Liver (tissue), 10 donors: ENCODE measurements at places on chromosomes 3 and 15. TPM values are rescaled to one million over a fixed set of nuclear protein-coding genes. Genes with fewer than 3 reads are reported as not detected.
A peak's percentile ranks its signal among the peaks of the same experiment; 100 is the strongest.

Gene CAMK2N2
- total RNA-seq: not detected

- H3K27ac ChIP-seq: peak overlapping the region; percentile 98
- H3K4me3 ChIP-seq: no peak overlapping the region
- peaks cover 6% of the 10 kb centered on the region for H3K36me3 ChIP-seq
- peaks cover 78% of the 10 kb centered on the region for H3K4me1 ChIP-seq
- H3K27me3 ChIP-seq: no peaks in the 10 kb centered on the region
Measured at GRCh38 chr3:45988362-45988761, 7.3 kb downstream of the FYCO1 start.

DNA sequence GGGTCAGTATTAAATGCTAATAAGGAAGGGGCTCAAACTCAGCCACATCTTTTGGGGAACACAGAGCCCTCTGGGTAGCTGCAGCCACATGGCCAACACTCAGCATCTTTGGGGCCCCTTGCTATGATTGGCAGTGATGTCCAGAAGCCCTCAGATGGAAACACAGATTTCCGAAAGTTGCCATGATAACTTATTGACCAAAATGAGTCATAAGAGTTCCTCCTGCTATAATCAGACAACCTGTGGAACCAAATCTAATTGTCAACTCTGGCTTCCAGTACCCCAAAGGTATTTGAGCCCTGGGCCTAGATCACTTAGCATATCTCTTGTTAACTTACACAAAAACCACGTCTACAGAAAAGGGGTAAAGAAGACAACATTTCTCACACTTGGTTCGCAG is 392.2 kb downstream of the KCNH8 start:
- DNase-seq: no peak
- no peaks in the 10 kb centered on the region for H3K4me1 ChIP-seq
- no peaks in the 10 kb centered on the region for H3K27me3 ChIP-seq
- H3K27ac ChIP-seq: no peak overlapping the region
- no peaks in the 10 kb centered on the region for H3K36me3 ChIP-seq

GRCh38 chr15:92693691-92694331 is 38.2 kb upstream of the FAM174B start:
- H3K27me3 ChIP-seq: no peaks in the 10 kb centered on the region
- no peak overlapping the region for H3K4me3 ChIP-seq
- no peak for DNase-seq
- no peak overlapping the region for H3K27ac ChIP-seq

DNA sequence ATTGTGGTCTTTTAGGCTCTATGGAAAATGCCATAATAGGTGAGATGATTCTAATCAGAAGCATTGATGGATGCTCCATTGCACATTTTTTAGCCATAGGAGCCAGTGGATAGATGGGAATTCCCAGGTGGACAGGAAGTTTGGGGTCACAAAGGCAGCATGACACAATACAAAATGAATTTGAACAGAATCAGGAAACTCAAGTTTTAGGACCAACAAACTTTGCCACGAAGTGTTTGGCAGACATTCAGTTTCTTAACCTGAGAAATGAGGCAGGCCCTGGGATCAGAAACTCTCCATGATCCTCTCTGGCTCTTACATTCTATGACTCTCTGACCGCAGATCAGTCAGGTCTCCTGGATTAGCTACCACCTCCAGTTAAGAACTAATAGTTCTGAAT is 275.4 kb downstream of the TIGIT start:
- H3K4me1 ChIP-seq: peaks cover 5% of the 10 kb centered on the region
- no peak for DNase-seq
- H3K27me3 ChIP-seq: no peaks in the 10 kb centered on the region
- no peak overlapping the region for H3K27ac ChIP-seq

DNA sequence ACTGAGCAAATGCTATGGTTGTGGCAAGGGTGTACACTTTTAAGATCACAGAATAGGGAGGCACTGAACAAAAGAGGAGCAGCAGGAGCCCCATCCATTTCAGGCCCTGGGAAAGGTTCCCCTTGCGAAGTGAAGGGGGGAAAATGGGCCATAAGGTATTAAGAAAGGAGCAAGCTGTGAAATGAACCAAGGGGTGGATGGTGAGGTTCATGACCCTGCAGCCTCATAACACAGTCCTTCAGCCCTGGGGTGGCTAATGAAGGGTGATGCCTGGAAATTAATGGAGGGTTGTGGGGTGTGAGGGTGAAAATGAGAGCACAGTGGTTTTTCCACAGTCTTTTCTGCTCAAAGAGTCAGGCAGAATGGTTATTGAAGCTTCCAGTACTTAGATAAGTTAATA is 150.1 kb downstream of the PDZRN3 start:
- no peak overlapping the region for H3K4me3 ChIP-seq
- no peak for DNase-seq
- H3K27ac ChIP-seq: no peak overlapping the region
- H3K4me1 ChIP-seq: no peaks in the 10 kb centered on the region

Gene CHRNA7
- not detected for total RNA-seq

Gene SAMD7
- total RNA-seq: not detected

GRCh38 chr3:65575376-65575840 is 463.3 kb downstream of the MAGI1 start:
- DNase-seq: no peak
- H3K4me3 ChIP-seq: no peak overlapping the region
- H3K27me3 ChIP-seq: no peaks in the 10 kb centered on the region
- no peaks in the 10 kb centered on the region for H3K36me3 ChIP-seq
- H3K27ac ChIP-seq: no peak overlapping the region

- no peak overlapping the region for H3K27ac ChIP-seq
- H3K27me3 ChIP-seq: no peaks in the 10 kb centered on the region
- no peak for DNase-seq
- H3K4me3 ChIP-seq: no peak overlapping the region
- H3K4me1 ChIP-seq: no peaks in the 10 kb centered on the region
Measured at GRCh38 chr3:25412269-25412668, 15.8 kb upstream of the RARB start.

- no peak overlapping the region for H3K4me3 ChIP-seq
- H3K36me3 ChIP-seq: no peaks in the 10 kb centered on the region
- H3K27me3 ChIP-seq: no peaks in the 10 kb centered on the region
- H3K27ac ChIP-seq: no peak overlapping the region
Measured at GRCh38 chr15:35038626-35039451, 46.3 kb downstream of the NANOGP8 start.

Gene C3orf22
- not detected for total RNA-seq

GRCh38 chr3:114307222-114307830 is 13.5 kb downstream of the TIGIT start:
- no peak overlapping the region for H3K4me3 ChIP-seq
- H3K27me3 ChIP-seq: no peaks in the 10 kb centered on the region
- H3K27ac ChIP-seq: no peak overlapping the region
- no peaks in the 10 kb centered on the region for H3K4me1 ChIP-seq

Gene SETD2
- total RNA-seq: 37.6 TPM

Gene GPR176
- total RNA-seq: 1.3 TPM

Gene LMAN1L
- not detected for total RNA-seq

Gene SPTBN5
- 0.14 TPM for total RNA-seq

DNA sequence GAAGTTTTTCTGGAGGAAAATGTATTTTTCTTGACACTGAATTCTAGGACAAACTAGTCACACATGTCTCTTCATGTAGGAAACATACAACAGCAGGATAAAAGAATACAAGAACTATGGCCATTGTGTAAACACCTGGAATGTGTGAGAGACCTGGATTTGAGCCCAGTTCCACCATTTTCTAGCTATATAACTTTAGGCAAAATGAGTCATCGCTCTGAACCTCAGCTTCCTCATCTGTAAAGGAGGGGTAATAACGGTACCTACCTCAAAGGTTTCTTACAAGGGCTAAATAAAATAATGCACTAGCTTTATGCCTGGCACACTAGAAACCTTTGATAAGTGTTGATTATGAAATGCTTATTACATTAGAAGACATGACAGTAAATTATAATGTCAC is 57.8 kb downstream of the RIOX2 start:
- peaks cover 2% of the 10 kb centered on the region for H3K4me1 ChIP-seq
- DNase-seq: no peak
- H3K27ac ChIP-seq: no peak overlapping the region
- no peaks in the 10 kb centered on the region for H3K36me3 ChIP-seq
- no peaks in the 10 kb centered on the region for H3K27me3 ChIP-seq
- H3K4me3 ChIP-seq: no peak overlapping the region

- no peak for DNase-seq
- H3K36me3 ChIP-seq: no peaks in the 10 kb centered on the region
- peaks cover 11% of the 10 kb centered on the region for H3K4me1 ChIP-seq
- H3K27ac ChIP-seq: no peak overlapping the region
- H3K27me3 ChIP-seq: no peaks in the 10 kb centered on the region
- H3K4me3 ChIP-seq: no peak overlapping the region
Measured at GRCh38 chr3:194976874-194977273, 291.2 kb downstream of the FAM43A start.

- H3K4me1 ChIP-seq: peaks cover 14% of the 10 kb centered on the region
- DNase-seq: no peak
- H3K36me3 ChIP-seq: no peaks in the 10 kb centered on the region
- peaks cover 18% of the 10 kb centered on the region for H3K27me3 ChIP-seq
- H3K4me3 ChIP-seq: no peak overlapping the region
- H3K27ac ChIP-seq: no peak overlapping the region
Measured at GRCh38 chr3:147411815-147412241, 2.7 kb downstream of the ZIC1 start.

Gene CYP8B1
- 21.2 TPM for total RNA-seq

GRCh38 chr3:147210676-147211075 is 195.7 kb downstream of the ZIC4 start:
- no peaks in the 10 kb centered on the region for H3K27me3 ChIP-seq
- H3K4me1 ChIP-seq: no peaks in the 10 kb centered on the region
- no peaks in the 10 kb centered on the region for H3K36me3 ChIP-seq

Gene NDN
- 37.2 TPM for total RNA-seq

DNA sequence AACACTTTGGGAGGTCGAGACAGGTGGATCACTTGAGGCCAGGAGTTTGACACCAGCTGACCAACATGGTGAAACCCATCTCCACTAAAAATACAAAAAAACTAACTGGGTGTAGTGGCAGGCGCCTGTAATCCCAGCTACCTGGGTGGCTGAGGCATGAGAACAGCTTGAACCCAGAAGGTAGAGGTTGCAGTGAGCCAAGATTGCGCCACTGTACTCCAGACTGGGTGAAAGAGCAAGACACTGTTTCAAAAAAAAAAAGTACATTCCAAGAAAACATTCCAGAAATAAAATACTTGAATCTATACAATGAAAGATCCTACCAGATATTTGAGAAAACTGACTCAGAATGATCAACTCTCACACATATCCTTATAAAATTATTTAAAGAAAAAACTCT is 30.4 kb downstream of the TFDP2 start:
- no peak for DNase-seq
- no peaks in the 10 kb centered on the region for H3K36me3 ChIP-seq
- H3K27ac ChIP-seq: no peak overlapping the region
- H3K4me1 ChIP-seq: no peaks in the 10 kb centered on the region

GRCh38 chr3:127800508-127800907 is 21.8 kb downstream of the MGLL start:
- no peaks in the 10 kb centered on the region for H3K27me3 ChIP-seq
- H3K36me3 ChIP-seq: peaks cover 13% of the 10 kb centered on the region
- H3K27ac ChIP-seq: no peak overlapping the region
- no peak for DNase-seq
- peaks cover 4% of the 10 kb centered on the region for H3K4me1 ChIP-seq

DNA sequence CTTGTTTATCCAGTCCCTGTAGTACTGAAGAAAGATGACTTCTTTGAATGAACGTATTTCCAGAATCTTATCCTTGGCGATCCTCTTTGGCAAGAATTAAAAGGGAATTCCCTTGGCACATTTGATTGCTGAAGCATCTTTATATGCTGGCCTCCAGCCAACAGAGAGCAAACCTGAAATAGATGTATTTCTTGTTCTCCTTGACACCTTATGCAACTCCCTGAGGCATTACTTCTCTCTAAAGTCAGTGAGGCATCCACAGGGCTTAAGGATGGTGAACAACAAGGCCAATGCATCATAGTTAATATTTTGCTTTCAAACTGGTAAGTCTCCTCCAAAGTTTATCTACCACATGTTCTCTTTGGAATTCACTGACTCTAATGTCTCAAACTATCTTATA is 450.9 kb upstream of the THRB start:
- no peak overlapping the region for H3K27ac ChIP-seq
- DNase-seq: no peak
- H3K36me3 ChIP-seq: no peaks in the 10 kb centered on the region
- H3K27me3 ChIP-seq: no peaks in the 10 kb centered on the region
- no peaks in the 10 kb centered on the region for H3K4me1 ChIP-seq
- H3K4me3 ChIP-seq: no peak overlapping the region

Gene EPHB1
- 0.23 TPM for total RNA-seq

GRCh38 chr3:45252826-45253225 is 26.7 kb upstream of the TMEM158 start:
- H3K4me1 ChIP-seq: no peaks in the 10 kb centered on the region
- DNase-seq: no peak
- no peak overlapping the region for H3K27ac ChIP-seq
- no peaks in the 10 kb centered on the region for H3K27me3 ChIP-seq

Gene ANP32A
- 30.5 TPM for total RNA-seq

DNA sequence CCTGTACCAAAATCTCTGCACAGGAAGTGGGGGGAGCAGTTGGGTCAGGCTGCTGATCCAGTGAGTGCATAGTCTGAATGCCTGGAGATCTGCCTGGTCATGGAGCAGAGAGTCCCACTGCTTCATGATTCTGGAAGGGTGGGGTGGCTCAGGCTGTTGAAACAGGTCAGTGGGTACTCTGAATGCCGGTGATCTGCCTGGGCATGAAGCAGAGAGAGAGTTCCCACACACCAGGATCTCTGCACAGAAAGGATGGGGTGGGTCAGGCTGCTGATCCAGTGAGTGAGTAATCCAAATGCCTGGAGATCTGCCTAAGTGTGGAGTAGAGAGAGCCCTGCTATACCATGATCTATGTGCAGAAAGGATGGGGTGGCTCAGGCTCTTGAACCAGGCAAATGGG is 16.1 kb upstream of the GCSAM start:
- H3K27me3 ChIP-seq: no peaks in the 10 kb centered on the region
- no peaks in the 10 kb centered on the region for H3K4me1 ChIP-seq
- no peak overlapping the region for H3K27ac ChIP-seq
- H3K4me3 ChIP-seq: no peak overlapping the region
- no peak for DNase-seq

DNA sequence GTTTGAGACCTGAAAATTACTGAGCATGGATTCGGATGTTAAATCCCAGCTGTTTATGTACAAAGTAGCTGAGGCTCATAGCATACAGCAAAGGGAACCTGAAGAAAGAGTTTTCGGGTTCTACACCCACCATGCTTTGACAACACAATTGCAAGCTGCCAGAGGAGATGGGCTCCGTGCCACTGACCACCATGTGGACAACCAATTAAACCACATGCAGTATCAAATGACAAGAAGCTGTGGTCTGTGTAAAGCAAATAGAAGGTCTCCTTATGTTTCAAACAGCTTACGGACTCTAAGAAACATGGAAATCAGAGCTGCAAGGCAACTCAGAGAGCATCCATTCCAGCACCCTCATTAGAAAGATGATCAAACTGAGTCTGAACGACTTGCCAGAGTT is 12.9 kb downstream of the GABRB3 start:
- no peak overlapping the region for H3K4me3 ChIP-seq
- H3K27me3 ChIP-seq: no peaks in the 10 kb centered on the region
- H3K4me1 ChIP-seq: no peaks in the 10 kb centered on the region
- no peak for DNase-seq
